ENCODE measurements at places on chromosomes 6 and 20. TPM values are rescaled to one million over a fixed set of nuclear protein-coding genes. Genes with fewer than 3 reads are reported as not detected.

GRCh38 chr6:17144016-17144415, 42.2 kb downstream of the STMND1 start:
- no peak for DNase-seq

DNA sequence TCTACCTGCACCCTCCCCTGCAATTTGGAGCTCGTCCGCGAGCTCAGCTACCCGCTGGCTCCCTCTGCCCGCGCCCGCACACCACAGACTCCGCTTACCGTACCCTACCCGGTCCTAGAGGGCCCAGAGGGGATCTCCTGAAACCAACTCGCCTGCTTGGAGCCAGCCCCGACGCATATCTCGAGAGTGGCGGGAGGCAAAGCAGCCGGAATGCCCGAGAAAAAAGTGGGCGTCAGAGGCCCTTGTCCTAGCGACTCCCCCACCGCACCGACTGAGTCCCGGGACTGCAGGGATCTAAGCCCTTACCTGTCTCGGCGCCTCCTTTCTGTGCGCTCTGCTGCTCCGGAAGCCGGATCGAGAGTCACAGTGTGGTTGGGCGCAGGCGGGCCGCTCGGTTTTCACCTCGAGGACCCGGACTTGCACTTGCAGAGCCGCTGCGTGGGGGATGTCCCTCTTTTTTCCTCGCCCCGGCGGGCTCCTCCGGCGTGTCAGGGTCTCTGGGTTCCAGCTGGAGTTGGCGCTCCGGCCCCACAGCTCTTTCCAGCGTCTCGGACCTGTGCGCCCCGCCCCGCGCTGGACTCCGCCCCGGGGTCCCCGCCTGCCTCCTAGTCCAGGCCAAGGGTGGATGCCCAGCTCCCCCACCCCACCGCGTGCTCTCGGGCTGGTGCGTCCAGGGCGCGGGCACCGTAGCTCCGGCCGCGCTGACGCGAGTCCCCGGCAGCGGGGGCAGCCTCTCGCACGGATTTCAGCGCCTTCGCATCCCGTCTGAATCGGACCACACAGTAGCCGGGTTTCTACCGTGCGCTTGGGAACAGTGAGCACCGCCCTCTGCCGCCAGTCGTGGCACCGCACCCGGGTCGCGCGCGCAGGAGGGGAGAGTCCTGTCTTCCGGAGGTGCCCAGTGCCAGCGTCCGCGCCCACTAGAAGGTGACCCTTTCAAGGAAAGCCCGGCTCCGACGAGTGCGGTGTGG, at the start of gene PROKR2:
PROKR2 (minus strand) TSS at position 767 of the 971 bp plus-strand sequence. CDS start 2,585 bp downstream, outside the sequence.
- no peak for DNase-seq

DNA sequence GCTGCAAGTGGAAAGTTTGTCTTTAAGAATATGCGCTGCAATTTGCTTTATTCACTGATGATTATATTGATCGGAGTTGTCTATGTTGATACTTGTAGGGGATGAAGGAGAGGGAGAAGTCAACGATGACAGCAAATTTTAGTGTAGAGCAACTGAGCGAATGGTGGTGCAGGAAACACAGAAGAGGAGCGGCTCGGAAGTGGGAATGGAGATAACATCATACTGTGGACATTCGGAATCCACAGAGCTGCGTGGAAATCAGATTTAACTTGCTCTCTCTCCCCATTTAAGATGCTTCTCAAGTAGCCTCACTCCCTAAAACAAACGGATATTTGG, 722 bp upstream of the TMEM14B start:
- no peak for DNase-seq

DNA sequence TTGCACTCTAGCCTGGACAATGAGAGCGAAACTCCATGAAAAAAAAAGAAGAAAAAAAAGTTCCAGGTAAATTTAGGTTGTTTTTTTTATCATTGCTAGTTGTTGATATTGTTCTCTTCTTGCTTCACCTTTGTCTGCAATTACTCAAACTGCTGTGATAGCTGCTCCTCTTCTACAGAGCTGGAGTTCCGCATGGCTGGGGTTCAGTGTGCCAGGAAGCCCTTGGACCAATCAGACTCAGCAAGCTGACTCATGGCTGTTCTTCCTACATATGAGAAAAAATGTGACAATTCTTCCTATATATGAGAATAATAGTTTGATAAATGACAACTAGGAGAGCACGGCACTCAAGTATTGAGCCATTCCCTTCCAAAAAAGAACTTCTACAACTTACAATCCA, 28.4 kb downstream of the DPPA5 start:
- no peak for DNase-seq

- no peak for DNase-seq
These were observed 47.4 kb downstream of the RBM38 start for GRCh38 chr20:57438552-57438951.

DNA sequence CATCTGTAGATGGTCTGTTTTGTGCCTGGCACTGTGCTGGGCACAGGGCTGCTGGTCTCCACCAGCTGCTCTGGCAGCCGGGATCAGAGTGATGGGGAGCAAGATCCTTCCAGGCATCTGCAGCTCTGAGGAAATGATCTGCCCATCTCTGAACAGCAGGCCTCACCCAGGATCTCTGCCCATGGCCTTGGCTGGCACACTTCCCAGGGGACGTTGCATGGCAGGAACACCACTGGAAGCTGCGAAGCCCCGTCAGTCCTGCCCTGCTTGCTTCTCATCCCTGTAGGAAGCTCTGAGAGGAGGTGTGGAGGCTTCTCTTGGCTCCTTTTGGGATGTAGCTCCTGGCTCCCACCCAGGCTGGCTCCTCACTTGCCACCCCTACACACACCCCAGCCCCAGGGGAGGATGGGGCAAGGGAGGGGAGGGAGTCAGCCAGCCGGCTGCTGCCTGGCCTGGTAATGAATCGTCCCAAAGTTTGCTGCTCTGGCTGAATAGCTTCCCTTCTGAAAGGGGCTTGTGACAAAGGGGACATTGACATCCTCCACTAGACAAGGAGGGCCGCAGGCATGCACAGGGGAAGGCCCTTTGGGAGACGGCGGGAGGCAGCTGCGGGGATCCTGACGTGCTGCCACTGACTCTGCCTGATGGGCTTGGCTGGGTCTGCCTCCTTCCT, 108.9 kb downstream of the VEGFA start:
- no peak for DNase-seq

DNA sequence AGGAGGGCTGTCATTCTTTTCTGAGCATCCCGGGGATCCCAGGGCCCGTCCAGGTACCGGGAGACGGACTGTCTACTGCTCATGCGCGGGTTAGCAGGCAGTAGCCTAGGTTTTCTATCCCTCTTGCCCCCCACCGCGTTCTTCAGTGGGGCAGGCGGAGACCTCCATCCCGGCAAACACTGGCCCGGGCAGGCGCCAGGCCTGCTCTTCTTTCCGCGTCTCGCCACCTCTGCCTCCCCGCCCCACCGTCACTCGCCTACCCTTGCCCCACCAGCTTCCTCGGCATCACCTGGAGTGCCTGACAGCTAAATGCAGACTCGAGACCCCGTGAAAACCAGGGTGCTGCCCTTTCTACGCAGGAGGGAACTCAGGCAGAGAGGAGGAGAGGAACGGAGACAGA, 1937.7 kb upstream of the DEFB115 start:
- no peak for DNase-seq

GRCh38 chr6:154868143-154868594, 126.9 kb upstream of the TIAM2 start:
- DNase-seq = no peak

DNA sequence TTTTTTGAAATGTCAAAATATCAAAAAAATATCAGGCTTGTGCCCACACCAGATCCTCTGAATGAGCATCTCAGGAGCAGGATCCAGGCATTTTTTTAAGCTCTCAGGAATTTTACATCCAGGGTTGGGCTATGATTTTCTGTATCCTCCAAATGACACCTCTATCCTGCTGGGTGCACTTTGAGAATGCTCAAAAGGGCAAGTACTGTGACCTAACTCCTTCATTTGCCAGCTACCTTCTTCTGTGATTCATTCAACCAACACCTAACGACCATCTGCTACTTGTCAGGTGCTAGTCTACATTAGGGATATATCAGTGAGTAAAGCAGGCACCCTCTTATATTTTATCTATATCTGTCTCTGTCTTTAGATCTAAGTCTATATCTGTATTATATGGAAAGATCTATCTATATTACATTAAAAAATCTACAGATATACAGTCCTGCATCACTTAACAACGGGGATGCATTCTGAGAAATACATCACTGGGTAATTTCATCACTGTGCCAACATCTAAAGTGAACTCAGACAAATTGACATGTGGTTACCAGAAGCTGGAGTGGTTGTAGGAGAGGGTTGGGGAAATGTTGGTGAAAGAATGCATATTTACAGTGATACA, 131.6 kb downstream of the KIF16B start:
- no peak for DNase-seq

DNA sequence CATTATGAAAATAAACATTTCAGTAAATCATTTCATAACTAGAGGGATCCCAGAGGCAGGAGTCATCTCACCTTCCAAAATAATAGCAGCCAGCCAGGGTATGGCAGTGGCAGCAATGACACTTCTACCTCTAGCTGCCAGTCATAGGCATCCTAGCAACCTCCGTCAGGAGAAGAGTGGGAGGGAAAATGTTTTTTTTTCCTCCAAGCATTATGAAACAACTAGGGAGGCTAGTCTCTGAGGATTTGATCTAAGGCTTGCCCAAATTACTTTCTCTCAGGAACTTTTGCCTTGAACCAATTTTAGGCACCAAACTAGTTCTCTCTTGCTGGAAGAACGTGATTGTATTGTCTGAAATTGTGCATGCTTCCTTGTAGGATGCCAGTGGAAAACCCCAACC, 208.7 kb upstream of the PREP start:
- no peak for DNase-seq

DNA sequence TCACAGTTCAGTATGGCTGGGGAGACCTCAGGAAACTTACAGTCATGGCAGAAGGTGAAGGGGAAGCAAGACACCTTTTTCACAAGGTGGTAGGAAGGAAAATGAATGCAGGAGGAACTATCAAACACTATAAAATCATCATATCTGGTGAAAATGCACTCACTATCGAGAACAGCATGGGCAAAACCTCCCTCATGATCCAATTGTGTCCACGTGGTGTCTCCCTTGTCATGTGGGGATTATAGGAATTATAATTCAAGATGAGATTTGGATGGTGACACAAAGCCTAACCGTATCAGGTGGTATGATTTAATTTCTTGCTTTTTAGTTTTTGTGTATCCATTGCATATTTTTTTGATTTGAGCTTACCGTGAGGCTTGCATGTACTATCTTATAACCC, 133.2 kb upstream of the SYNCRIP start:
- DNase-seq = no peak

GRCh38 chr6:38591439-38591838, 48.3 kb downstream of the BTBD9 start:
- no peak for DNase-seq

GRCh38 chr6:112037783-112038216, 16.1 kb upstream of the CCN6 start:
- peak; percentile 93 for DNase-seq

- DNase-seq = no peak
These were observed 347.9 kb upstream of the SPTLC3 start for GRCh38 chr20:12660918-12661317.

GRCh38 chr20:51635680-51636079, 93.2 kb upstream of the NFATC2 start:
- no peak for DNase-seq

DNA sequence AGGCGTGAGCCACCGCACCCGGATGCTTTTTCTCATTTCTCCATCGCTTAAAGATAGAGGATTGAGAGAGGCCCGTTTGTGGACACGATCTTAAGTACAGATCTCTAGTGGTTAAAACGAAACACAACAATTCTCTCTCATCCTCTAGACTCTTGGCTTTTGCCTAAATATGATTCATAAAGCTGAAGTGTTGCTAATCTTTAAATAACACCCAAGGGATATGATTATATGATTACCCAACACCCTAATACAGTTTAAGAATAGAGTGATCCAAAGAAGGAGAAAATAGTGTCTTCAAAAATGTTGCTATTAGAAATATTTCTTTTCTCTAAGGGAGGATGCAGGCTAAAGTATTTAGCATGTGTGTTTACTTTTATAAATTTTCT, 50.4 kb downstream of the MTHFD1L start:
- DNase-seq = no peak

- DNase-seq = no peak
These were observed 662.5 kb downstream of the CBLN4 start for GRCh38 chr20:55342822-55343221.

The DLL1 gene
- total RNA-seq = 5.5 TPM

The BEND6 gene
- 1.9 TPM for total RNA-seq

The CLPSL1 gene
- total RNA-seq = not detected

The OR5V1 gene
- total RNA-seq = not detected

The ZNF831 gene
- 0.71 TPM for total RNA-seq

The KIAA1755 gene
- total RNA-seq = 20.4 TPM
